ENCODE measurements at places on chromosomes 11 and 22.

DNA sequence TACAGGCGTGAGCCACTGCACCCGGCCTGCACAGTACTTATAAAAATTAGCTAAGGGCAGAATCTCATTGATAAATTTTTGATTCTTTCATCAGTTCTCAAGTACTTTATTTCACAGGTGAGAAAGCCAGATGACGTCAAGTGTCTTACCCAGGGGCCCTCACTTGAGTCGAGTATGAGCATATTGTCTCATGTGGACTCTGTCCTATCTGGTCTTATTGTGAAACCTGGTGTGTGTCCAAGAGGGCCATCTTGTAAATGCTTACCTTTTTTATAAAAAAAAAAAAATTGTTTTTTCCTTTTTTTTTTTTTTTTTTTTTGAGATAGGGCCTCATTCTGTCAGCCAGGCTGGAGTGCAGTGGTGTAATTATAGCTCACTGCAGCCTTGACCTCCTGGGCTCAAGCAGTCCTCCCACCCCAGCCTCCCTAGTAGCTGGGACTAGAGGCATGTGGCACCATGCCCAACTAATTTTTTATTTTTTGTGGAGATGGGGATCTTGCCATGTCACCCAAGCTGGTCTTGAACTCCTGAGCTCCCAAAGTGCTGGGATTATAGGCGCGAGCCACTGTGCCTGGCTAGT, 6.0 kb downstream of the ACO2 start:
- DNase-seq = no peak

DNA sequence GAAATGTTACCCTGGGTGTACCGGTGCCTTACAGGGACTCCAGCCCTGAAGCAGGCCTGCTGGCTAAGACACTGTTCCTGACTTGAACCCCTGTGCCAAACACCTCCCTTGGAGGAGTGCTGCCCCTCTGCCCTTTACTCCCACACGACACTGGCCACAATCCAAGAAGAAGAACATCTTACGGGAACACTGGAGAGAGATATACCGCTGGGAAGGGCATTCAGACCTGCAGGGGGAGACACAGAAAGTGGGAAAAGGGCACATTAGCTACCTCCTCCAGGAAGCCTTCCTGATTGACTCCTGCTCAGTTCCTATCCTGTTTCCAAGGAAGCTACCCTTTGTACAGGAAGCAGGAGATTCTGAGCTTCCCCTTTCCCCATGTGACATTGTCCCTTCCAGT, 18.7 kb downstream of the TMPRSS13 start:
- DNase-seq = no peak

GRCh38 chr22:36194971-36195370, 6.6 kb downstream of the APOL4 start:
- DNase-seq = peak; percentile 84

DNA sequence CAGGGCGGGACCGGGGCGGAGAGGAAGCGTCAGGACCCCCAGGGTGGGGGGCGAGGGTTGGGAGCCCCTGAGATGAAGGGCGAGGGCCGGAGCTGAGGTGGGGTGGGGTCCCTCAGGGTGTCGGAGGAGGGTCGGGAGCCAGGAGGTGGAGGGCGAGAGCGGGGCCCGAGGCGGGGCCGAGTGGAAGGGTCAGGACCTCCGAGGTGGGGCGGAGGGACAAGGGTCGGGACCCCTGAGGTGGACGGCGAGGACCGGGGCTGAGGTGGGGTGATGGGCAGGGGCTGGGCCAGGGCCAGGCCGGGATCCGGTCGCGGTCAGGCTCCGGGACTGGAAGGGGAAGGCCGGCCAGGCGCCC, 409 bp downstream of the SMC1B start:
- DNase-seq = no peak

DNA sequence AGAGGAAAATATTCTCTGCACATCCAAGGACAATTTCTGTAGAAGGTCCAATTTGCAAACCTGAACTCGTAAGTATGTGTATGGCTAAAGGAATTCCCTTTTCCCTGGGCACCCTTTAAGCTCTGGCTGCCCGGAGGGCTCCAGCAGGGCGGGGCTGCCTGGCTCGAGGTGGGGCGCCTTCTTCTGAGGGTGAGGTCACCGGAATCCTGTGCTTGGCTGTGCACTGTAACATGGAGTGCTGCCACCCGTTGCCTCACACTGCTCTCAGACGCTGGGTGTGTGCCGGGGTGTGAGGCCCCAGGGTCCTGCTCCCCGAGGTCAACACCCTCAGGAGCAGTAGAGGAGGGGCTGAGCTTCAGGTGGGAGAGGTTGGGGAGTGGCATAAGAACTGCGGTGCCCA, 61.5 kb downstream of the SYN3 start:
- DNase-seq = no peak

DNA sequence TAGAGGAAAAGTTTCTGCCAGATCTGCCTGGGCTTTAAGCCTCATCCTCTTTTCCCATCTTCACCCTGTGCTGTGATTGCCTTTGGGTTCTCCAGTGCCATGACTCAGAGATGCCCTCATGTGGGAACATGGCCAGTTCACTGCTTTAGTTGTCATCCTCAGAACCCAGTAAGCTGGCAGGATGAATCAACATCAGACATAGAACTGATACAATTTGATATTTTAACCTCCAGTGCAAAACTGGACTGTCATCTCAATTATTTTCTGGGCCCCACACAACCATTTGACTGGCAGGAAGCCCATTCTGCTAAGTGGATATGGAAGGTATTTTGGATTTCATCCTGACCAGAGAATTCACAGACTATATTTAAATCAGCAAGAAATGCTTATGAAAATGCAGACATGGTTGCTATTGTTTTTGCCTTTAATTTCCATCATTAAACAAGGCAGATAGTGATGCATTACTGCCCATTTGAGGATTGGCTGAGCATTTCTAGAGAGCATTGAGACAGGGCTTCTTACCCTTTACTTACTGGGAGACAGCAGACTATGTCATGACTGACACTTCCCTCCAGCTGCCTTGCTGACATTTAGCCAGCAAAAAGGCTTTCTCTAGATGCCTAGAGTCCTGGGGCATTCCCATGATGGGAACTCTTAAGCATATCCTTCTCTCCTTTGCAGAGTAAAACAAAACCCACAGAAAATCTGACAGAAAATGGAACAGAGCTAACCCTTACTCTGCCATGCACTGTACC, 327.1 kb upstream of the MTNR1B start:
- DNase-seq = no peak

GRCh38 chr11:92346220-92346619, 121.6 kb downstream of the FAT3 start:
- no peak for DNase-seq

DNA sequence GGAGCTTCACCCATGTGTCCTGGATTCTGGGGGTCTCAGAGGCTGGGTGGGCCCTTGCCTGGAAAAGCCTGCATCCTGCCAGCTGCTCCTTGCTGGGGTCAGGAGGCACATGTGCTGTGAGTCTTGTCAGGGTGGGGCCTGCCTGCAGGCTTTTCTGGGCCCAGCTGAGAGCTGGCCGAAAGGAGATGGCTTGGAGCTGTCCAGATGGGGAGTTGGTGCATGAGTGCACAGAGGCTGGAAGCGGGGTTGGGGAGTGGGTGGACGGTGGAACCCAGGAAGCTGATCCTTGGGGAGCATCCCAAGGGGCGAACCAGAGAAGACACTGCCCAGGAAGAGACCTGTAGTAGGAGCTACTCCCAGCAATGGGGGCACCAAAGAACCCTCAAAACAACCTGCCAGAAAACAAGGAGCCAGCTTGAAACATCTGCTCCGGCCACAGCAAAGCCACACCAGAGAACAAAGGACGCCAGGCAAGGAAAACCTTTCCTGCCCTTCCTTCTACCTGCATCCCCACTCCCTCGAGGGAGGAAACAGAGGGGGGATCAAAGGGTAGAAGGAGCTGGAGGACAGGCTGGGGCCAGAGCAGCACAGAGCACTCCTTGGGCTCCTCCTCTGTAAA, 8.2 kb upstream of the KCTD17 start:
- peak; percentile 48 for DNase-seq

- no peak for DNase-seq
Measured at GRCh38 chr22:30116362-30117117, 36.3 kb downstream of the HORMAD2 start.

DNA sequence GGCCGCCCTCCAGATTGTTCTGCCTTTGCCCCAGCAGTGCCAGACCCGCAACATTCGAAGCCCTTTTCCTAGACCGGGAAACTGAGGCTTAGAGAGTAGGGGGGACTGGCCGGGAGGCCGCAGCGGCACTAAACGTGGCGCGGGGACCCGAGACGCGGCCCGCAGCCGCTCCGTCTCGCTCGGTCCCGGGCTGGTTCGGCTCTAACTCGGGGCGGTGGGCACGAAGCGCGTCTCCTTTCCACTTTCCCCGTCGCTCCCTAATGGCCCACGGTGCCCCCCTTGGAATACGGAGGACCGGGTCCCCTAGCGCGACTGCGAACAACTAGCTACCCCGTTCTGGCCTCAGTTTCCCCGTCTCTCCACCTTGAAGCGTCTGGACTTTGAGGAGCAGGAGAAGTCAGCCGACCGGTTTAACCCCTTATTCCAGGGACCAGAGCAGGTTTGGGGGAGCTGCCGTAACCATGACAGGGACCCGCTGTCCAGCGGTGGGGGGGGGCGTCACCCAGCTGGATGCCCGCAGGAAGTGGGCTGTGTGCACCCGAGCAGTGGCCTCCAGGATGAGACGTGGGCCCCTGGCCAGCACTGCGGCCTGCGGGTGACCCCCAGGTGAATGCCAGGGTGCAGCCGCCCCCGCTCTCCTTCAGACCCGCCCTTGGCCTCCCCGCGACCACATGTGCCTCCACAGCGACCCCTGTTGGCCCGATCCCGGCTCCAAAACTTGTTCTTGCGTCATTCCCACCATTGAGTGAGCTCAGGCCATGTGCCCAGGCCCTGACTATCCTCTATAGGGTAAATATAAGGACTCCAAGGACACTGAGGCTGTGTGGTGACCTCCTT, 1.1 kb downstream of the CDC42EP1 start:
- peak; percentile 96 for DNase-seq

- no peak for DNase-seq
Measured at GRCh38 chr11:125329786-125330185, 165.2 kb downstream of the PKNOX2 start.

GRCh38 chr22:40525250-40525884, 111.2 kb downstream of the MRTFA start:
- DNase-seq = peak; percentile 70

All from eye (tissue), 1 donor.